Stimulated activated CD4-positive, alpha-beta T cell treated with anti-CD3 and anti-CD28 coated beads, Interleukin-1b, Interleukin-23, amount 100 ng/mL, for 1 hour (primary cell): ENCODE measurements at places on chromosomes 3 and 15.

DNA sequence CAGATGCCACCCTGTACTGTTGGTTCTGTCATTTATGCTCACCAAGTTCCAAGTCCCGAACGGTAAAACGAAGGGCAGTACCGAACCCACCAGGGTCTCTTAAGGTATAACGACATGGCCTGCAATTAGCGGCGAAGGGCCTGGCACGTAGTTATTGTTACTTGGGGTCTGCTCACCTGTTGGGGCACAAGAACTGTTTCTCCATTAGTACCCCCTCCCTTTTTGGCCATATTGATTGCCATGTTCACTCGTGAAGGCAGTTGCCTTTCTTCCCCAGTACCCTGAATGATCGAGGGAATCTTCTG lies 435 bp downstream of the IL17RB start:
- DNase-seq = no peak

- no peak for DNase-seq
Observed at GRCh38 chr15:55998478-55998877, 5.1 kb upstream of the NEDD4 start.

GRCh38 chr3:25690768-25691533 lies 26.2 kb upstream of the TOP2B start:
- no peak for DNase-seq

- no peak for DNase-seq
Observed at GRCh38 chr3:74624301-74624700, 9.8 kb upstream of the CNTN3 start.

DNA sequence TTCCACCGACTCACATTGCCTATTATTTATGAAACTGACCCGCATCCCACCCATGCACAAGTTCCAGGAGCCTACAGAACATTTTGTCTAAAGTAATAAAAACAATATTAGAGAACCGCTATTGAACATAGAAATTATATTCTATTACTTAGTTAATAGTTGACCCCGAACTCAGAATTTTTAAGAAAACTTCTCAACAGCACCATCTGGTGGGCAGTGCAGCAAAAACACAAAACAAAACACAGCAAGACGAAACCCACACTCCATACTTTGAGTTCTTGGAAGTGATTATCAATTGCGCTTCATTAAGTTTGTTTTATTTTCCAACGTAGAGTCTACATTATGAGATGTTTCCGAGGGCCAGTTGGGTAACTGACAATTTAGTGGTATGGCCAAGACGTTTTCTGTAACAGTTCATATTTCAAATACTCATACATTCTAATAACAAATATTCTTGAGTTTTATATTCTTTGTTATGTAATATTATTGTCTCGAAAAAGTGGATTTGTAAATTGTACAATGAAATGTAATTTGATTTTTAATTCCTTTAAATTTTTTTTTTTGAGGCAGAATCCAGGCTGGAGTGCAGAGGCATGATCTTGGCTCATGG lies 24.0 kb upstream of the C3orf70 start:
- no peak for DNase-seq

GRCh38 chr3:21839592-21839991 lies 88.6 kb upstream of the ZNF385D start:
- no peak for DNase-seq

GRCh38 chr15:65059369-65059750 lies 8.4 kb downstream of the RASL12 start:
- DNase-seq = no peak

- DNase-seq = peak; percentile 65
Observed at GRCh38 chr3:58008141-58009025, at the start of gene FLNB. Gene FLNB (plus strand): TSS chr3:58008422. CDS start chr3:58008565, 143 bp downstream.

DNA sequence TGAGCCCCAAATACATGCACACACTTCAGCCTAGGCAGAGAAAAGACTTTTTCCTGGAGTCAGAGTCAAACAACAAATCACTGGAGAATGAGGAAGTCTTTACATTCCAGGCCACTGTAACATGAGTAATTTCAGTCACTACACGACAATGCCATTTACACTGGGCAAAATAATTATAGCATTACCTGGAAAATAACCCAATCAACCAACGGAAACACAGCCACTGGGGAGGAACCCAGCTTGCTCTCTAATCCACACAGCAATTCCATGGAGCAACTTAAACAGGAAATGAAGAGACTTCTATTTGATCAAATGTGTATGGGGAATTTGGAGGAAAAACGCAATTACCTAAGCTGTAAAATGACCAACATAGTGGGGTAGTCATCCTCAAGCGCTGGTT lies 15.2 kb downstream of the FSTL1 start:
- no peak for DNase-seq

DNA sequence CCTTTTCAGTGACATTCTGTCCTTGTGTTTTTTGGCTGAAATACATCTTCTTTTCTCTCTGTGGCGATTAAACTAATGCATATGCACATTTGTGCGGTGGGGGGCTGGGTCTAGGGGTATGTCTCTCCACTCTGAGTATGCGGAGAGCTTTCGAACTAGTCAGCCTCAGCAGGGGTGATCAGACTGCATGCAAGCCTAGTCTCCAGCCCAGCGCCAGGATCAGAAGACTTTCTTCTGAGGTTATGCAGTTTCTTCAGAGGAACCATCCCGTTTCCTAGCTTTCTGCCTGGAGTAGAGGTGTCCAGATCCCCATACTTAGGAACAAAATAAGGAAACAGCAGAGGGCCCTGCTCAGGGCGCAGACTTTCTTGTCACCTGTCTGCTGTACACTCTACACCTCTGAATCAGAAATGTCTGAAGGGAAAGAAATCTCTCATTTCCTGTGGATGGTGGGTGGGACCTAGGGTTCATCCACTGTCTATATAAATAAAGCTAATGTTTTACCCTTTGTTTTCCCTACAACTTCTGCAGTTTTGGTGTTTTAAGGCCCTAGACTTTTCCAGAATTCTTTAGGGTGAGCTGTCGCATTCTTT lies 230.4 kb downstream of the ABHD5 start:
- DNase-seq = no peak

GRCh38 chr3:13141183-13141582 lies 68.0 kb upstream of the IQSEC1 start:
- no peak for DNase-seq

- no peak for DNase-seq
Observed at GRCh38 chr15:57969355-57969754, 96.2 kb downstream of the ALDH1A2 start.

- no peak for DNase-seq
Observed at GRCh38 chr3:33664195-33664594, 53.9 kb downstream of the CLASP2 start.

GRCh38 chr3:150172356-150172755 lies 201.7 kb upstream of the PFN2 start:
- DNase-seq = no peak

- no peak for DNase-seq
Observed at GRCh38 chr3:46447228-46447985, 17.3 kb downstream of the LTF start.

GRCh38 chr15:22813844-22814243 lies 24.6 kb upstream of the NIPA2 start:
- no peak for DNase-seq

DNA sequence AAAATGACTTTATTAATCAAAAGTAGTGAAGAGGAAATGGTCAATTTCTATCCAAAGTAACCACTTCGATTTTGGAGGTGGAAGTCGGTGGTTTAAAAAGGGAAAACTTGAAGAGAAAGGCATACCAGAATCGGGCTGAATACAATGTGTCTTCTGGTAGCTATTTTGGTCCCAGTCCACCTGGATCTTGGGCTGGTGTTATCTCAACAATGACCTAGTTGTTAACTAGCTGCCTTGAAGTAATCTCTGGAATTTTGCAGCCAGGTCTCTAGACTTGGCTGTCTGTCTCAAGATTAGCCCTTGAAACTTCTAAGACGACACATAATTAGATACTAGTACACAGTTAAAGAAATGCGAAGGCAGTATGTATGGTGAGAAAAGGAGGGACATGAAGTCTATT lies 409.8 kb downstream of the GRM7 start:
- no peak for DNase-seq

DNA sequence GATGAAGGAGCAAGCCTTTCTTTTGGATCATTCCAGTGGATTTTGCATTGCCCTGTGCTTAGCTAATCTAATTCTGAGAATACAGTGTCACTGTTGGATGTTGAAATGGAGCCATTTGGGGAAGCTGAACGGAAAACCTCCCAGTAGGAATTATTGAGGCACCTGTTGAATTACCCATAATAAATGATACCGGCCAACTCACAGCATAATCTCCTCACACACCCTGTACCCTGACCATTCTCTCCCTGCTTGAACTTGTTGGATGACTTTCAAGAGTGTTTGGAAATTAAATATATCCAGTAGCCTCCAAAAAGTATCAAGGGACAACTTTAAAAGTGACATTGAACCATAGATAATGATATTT lies 171.4 kb upstream of the HES1 start:
- DNase-seq = no peak

GRCh38 chr3:141556034-141556433 lies 69.2 kb downstream of the RASA2 start:
- no peak for DNase-seq

GRCh38 chr15:32682977-32683630 lies 34.7 kb upstream of the GREM1 start:
- no peak for DNase-seq

DNA sequence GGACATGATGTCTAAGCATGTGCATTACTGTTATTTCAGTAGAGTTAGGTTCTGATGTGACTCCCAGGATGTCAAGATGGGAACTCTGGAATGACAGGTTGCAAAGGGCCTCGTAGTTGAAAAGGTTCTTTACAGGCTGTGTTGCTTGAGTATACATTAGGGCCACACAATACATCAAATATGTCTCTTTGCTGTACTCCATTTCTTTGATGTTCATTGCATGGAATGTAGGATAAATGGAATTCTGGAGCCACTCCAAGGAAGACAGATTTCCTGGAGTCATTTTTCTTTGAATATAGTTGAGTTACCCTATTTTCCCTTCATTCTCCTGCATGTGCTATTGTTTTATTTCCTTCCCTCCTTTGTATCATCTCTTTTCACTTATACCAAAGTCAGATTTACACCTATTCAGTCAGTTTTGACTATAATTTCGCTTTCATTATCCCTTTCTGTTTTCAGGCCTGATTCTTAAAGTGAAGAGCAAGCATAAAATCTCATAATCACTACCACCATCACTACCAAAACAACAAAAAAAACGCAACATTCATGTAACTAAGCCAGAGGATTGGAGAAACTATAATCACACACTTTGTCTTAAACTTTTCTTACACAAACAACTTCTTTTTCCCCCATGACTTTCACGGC lies 61.2 kb upstream of the PTX3 start:
- no peak for DNase-seq

GRCh38 chr3:117708601-117709000 lies 999.0 kb downstream of the TUSC7 start:
- no peak for DNase-seq

- no peak for DNase-seq
Observed at GRCh38 chr15:72339777-72340177, 19.8 kb upstream of the CELF6 start.

DNA sequence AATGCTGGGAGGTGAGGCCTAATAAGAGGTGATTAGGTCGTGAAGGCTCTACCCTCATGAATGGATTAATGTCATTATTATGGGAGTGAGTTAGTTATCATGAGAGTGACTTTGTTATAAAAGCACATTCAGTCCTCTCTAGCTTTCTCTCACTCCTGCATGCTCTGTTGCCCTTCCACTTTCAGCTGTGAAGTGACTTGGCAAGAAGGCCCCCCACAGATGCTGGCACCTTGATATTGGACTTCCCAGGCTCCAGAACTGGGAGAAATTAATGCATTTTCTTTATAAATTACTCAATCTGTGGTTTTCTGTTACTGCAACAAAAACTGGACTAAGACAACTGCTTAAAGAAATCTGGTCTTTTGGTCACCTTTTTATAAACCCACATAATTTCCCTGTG lies 144.3 kb downstream of the FBN1 start:
- no peak for DNase-seq

- no peak for DNase-seq
Observed at GRCh38 chr3:136818191-136818768, 646 bp upstream of the SLC35G2 start.

DNA sequence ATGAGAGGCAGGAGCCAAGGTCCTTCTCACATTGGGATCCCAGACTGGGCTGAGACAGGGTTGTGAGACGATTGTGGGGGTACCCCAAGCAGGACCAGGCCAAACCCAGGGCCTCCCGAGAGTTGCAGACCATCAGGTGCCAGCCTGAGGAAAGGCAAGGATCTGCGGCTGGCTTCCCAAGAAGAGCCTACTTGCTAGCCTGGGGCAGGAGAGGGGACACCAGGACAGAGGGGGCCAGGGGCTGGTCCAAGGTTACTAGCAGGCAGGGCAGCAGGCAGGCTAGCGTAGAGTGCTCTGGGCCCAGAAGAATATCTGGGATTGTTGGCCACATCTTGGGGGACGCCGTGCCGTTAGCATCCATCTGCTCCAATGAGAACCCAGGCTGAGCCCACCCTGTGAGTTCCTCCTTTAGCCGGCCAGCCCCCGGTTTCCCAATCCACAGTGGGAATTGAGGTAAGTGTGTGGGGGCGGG lies 546 bp downstream of the CISH start:
- DNase-seq = no peak

DNA sequence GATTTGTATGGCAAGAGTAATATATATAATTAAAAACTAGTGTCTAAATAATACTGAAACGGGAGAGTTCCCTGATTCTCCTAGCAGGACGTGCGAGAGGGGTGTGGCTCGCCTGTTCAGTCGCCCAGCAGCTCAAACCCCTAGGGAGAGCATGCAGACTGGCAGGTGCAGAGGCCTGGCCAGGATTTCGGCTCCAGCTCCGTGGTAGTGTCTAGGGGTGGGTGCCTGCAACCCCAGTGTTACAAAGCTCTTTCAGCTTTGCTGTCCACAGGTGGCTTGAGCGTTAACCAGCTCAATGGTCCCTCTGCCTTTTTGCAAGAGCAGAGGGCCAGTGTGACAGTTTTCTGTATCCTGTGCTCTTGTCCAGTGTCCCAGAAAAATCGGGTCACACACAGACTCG lies 226.6 kb downstream of the ALCAM start:
- DNase-seq = no peak

DNA sequence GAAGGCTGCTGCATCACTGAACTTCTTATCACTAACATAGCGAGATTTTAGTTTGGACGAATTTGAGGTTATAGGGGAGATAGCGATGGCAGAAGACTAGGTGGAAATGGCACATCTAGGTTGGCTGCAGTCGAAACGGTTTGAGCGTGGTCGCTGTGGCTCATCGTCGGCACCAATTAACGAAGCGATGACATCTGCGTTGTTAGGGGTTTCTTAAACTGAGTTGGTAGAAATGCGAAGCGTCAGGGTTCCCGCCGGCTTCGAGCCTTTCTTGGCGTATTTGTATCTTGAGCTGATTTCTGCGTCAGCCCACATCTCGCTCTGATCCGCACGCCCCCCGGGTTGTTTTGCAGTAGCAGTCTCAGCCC lies 319 bp downstream of the LNP1 start:
- DNase-seq = peak; percentile 12

GRCh38 chr15:48566668-48567067 lies 78.8 kb downstream of the FBN1 start:
- DNase-seq = no peak
